Left renal cortex interstitium (tissue), 4 donors: ENCODE measurements at places on chromosomes 2 and 18. TPM values are rescaled to one million over a fixed set of nuclear protein-coding genes. Genes with fewer than 3 reads are reported as not detected.

DNA sequence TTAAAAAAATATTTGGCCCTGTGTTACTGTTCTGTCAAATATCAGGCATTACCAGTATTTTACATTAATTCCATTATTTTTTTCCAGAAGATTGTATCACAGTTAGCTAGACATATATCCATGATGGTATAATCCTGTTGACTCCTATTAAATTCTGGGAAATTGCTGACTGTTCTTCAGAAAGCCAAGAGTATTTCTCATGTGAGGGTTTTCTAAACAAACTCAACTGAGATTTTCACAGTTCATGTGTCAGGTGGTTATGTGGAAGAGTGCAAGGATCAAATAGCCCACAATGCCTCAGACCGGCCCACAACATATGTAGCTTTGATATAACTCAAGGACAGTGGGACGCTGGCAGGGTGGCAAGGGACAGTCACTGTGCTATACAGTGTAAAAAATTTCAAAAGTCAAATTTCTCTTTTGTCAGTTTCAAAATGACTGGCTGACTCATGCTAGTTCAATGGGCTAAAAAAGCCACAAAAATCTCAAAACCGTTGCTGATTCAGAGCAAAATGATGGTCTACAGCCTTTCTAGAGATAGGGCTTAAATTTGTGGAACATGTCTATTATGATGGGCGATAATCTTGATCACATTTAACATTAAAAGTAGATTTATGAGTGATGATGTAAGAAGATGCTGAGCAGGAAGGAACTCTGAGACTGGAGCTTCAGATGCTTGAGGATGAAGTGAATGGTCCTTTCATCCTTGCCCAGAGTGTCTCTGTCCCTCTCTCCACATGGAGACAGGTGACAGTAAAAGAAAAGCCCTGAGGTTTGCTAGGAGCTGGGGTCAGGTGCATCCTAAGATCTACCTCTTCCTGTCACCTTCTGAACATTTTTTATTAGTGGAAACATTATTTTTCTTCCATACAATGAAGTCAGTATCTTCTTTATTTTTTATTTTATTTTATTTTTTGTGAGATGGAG is 175.8 kb upstream of the PIEZO2 start:
- no peak for DNase-seq

DNA sequence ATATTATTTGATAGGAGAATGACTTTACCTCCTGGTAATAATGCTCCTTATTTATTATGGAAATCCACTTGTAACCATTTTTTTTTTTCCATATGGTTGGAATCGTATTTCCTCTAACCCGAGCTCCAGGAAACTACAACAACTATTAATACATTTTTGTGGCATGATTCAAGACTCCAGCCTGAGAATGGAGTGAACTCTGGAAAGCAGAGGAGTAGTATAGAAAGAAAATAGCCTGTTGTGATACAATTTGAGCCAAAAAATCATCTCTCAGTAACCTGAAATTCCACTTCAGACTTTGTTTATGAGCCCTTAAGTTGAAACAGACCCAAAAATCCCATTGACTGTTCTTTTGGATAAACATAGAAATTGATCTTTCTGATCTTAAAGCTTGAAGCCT is 921.1 kb downstream of the SOCS6 start:
- no peak for DNase-seq

- no peak for DNase-seq
Observed at GRCh38 chr2:135890835-135891234, 14.6 kb upstream of the MCM6 start.

DNA sequence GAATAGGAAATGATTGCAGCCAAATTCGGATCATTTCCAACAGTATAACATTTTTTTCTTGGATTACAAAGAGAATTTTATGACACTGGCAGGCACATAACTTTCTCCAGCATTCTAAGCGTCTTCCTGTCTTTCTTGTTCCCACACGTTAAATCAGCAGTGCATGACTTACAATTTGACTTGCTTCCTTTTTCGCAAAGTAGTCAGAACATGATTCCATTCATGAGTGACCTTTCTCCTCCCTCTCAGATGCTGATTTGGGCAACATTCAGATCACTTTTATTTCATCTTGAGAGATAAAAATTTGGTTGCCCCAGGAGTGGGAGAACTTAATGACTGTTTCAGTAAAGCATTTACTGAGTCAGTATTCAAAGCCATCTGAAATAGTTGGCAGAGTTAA is 858.7 kb upstream of the ACVR2A start:
- DNase-seq: peak; percentile 29

DNA sequence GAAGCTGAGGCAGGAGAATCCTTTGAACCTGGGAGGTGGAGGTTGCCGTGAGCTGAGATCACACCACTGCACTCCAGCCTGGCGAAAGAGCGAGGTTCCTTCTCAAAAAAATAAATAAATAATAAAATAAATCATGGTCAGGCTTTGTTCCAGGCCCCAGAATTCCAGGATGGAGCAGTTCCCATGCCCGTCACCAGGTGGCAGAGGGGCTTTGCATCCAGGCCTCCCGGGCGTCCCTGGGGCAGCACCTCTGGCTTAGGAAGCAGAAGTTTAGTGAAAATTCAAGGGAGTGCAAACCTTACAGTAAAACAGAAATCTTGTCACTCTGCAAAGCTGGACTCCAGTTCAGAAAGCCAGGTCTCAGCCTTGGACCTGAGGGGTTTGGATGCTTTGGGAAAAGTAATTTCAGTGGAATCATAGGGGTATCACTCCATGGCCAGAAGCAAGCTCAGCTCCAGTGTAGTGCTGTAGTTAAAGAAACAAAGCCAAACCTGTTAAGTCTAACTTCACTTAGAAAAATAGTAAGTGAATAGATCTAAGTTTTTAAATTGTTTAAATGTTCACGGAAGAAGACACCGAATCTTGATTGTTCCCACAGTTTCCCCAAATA is 512.7 kb downstream of the CMPK2 start:
- DNase-seq: peak; percentile 13

DNA sequence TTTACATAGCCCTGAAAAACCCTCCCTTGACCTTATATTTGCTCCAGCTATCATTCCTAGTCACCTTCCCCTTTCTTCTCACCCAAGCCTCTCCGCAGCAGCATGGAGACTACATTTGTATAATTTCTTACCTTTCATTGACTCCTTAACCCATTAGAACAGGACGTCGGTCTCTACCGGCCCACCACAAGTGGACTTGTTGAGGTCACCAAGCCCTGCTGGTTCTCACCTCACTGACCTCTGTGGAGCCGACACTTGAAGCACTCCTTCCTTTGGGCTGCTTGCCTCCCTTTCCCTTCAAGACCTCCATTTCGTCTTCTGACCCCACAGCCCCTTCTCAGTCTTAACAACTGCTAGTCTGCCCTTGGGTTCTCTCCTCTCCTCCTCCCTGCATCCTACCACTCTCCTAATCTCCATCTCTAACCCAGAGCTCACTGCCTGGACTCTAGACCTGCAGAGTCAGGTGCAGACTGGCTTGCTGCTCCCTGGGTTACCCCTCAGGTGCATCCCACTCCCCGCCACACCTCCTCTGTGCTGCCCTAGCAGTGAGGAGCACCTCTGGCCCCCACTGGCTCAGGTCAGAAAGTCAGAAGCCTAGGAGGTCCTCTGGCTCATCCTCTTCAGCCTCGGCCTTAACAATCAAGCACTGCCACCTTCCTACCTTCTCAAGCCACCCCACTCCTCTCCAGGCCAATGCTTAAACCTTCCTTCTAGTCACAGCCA is 5.3 kb upstream of the SFXN5 start:
- no peak for DNase-seq

GRCh38 chr2:205698286-205699268 is 16.3 kb downstream of the NRP2 start:
- DNase-seq: no peak

DNA sequence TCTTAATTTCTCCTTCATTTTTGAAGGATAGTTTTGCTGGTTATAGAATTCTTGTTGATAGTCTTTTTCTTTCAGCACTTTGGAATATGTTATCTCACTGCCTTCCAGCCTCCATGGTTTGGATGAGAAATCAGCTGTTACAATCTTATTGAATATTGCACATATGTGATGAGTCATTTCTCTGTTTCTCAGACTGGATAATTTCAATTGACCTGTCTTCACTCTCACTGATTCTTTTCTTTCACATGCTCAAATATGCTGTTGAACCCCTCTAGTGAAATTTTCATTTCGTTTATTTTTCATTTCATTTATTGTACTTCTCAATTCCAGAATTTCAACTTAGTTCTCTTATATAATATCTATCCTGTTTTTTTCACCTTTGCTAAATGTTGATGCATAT is 22.2 kb downstream of the PDK1 start:
- no peak for DNase-seq

GRCh38 chr2:32450851-32451250 is 94.0 kb downstream of the BIRC6 start:
- no peak for DNase-seq

- DNase-seq: peak; percentile 63
Observed at GRCh38 chr2:20050104-20050645, 1.3 kb downstream of the LAPTM4A start.

GRCh38 chr2:158217593-158217992 is 115.9 kb downstream of the UPP2 start:
- no peak for DNase-seq

GRCh38 chr2:168155046-168155445 is 92.3 kb downstream of the STK39 start:
- DNase-seq: no peak

The TGFA gene
- polyA plus RNA-seq: 18.3 TPM

The ALPI gene
- 0.05 TPM for polyA plus RNA-seq

The PPP1R1C gene
- polyA plus RNA-seq: 3.5 TPM

The TEKT4 gene
- polyA plus RNA-seq: 0.16 TPM

- no peak for DNase-seq
Observed at GRCh38 chr2:62071126-62071598, 124.8 kb upstream of the B3GNT2 start.

The LBX2 gene
- 2.2 TPM for polyA plus RNA-seq

DNA sequence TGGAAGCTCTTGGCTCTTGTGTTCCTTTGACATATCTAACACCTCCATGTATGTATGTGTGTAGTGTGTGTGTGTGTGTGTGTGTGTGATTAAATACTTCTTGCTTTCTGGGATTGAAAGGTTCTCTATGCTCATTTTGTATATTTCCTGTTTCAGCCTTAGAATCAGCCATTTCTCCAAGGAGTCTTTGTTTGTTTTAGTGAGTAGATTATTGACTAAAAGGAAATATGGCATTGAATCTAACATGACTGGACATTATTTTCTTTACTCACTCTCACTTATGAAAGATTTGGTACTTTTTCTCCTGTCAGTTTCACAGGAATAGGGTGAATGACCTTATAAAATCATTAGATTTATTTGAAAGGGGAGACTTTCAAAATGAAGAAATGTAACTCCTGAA is 413.8 kb upstream of the SLC14A2 start:
- DNase-seq: no peak

The CCDC121 gene
- 14.7 TPM for polyA plus RNA-seq

DNA sequence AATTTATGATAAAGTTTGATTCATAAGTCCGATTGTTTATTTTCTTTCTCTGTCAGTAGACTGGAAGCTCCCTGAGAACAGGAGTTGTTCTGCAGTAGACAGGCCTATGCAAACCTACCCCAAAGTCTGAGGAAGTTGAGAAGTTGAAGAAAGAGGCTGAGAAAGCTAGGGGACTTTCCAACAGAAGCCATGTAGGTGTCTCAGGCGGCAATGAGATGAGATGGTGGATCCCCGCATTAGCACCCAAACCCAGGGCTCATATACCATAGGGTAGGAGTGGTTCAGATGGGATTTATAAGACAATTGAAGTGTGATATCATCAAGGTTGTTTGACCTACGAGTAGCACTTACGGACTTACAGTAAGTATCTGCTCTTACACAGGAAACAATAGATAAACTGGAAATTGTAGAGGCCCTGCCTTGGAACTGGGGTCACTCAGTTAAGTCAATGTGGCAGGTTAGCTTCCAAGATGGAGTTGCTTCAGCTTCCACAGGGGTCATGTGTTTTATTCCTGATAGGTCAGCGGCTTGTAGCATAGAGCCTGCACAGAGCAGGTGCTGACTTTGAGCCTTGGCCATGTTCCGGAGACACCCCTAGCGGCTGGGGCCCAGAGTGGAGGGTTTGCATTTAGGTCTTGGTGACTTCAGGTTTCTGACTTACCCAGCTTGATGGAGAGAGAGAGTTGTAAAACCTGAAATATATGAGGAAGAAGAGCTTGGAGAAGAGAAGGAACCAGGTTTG is 2.3 kb upstream of the PSD4 start:
- DNase-seq: no peak

GRCh38 chr18:26183395-26184112 is 42.7 kb upstream of the TAF4B start:
- no peak for DNase-seq

The LCT gene
- polyA plus RNA-seq: not detected

DNA sequence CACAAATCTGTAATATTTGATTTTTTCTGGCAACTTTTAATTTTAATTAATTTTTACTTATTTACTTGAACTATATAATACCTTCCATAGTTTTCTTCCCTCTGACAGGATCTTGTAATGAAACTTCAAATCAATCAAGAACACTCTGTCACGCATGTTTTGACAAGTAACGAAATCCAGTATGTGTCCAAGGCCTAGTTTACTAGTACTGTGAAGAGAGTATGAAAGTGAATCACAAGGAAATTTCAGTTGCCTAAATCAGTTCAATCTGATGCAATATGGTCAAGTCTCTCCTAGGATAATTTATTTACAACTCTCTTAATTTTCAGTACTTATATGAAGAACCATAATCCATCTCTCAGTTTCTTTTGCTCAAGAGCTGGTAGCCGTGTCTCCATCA is 1344.6 kb upstream of the ZEB2 start:
- DNase-seq: no peak

DNA sequence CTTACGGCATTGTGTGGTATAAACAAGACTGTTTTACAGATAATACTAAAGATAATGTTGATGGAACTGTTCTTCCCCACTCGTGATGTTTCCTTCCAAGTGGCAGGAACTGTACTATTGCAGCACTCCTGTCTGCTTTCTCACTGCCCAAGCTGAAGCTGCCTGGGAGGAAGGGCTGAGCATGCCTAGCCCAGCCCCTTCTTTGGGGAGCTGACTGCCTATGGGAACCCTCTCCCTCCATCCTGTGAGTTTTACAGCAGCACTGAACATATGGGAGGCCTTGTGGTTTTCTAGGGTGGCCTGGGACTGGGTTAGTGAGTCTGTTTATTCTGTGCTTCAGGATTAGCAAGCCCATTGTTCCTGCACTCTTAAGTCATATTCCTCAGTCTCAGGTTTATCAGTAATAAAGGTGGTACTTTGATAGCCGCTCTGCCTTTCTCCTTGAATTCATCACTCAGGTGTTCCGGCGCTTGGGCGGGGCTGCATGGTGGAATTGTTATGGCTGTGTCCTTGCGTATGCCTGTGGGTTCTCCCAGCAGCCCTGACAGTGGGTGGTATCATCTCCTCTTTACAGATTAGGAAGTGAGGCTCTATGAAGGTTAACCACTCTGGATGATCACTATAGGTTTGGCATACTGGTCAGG is 379.7 kb downstream of the PTPRM start:
- DNase-seq: no peak

The CAPN14 gene
- polyA plus RNA-seq: 0.03 TPM

- DNase-seq: no peak
Observed at GRCh38 chr18:3305354-3305762, 43.4 kb downstream of the MYL12B start.

GRCh38 chr18:31490387-31490786 is 7.6 kb upstream of the DSG2 start:
- no peak for DNase-seq

- DNase-seq: no peak
Observed at GRCh38 chr18:65788373-65788772, 37.6 kb downstream of the CDH7 start.

The TNS1 gene
- polyA plus RNA-seq: 56.7 TPM
